Osteocyte (in vitro differentiated cells): ENCODE measurements at places on chromosomes 3 and 15.

DNA sequence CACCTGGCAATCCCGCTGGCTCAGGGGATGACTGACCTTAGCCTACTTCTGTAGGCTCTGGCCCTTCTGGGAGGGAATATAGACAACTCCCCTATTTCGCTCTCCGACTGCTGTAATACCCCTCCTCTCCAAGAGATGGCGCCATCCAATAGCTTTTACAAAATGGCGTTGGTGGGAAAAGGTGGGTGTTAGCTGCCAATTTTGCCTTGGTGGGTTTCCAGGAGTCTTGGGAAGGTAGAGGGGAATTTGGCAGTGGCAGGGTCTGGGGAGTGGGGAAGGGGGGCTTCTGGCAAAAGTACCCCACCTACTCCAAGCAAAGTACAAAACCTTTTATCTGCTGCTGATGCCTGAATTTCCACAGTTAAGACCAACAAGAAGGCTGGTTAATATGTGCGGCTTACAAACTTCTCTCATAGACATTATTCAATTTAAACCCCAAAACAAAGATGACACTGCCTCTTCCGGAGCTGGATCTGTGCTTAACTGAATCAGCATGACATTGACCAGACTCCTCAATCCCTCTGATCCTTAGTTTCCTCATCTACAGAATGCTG, 62.1 kb downstream of the RASGRF1 start:
- no peak for DNase-seq

DNA sequence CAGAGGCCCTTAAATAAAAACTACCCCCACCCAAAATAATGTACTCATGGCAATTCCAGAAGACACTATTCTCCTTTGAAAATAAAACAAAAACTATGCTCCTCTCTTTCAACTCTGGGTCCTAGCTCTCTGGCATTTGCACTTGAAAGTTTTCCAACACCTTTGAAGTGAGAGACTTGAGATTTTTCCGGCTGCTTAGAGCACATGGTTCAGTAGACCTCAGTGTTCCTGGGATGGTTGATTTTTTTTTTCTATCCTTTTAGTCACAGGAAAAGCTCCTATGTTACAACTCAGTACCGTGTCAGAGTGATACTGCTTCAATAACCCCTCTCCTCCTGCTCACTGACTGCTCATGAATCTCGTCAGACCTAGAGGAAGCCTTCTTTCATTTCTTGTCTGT, 118.3 kb upstream of the TUSC7 start:
- no peak for DNase-seq

GRCh38 chr15:50857763-50858162, 50.7 kb upstream of the AP4E1 start:
- no peak for DNase-seq

DNA sequence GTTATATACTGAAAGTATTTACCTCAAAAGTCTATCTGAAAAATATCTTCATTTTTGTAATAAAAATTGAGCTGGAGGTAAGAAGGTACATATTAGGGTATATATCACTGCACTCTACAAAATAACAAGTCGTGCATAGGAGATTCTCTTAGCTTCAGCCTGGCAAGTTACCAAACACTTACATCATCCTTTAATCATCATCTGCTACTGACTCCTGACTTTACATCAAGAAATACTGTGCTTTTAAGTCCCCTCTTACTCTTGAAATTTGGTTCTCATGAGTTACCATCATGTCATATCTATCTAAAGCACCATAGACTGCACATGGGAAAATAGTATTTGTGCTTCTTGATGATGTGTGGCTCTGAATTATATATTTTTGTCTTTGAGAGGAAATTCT, 50.8 kb downstream of the LYSMD4 start:
- no peak for DNase-seq

- no peak for DNase-seq
Measured at GRCh38 chr15:85383470-85384148, 3.2 kb downstream of the AKAP13 start.
